ENCODE measurements at places on chromosomes 2 and 18.

DNA sequence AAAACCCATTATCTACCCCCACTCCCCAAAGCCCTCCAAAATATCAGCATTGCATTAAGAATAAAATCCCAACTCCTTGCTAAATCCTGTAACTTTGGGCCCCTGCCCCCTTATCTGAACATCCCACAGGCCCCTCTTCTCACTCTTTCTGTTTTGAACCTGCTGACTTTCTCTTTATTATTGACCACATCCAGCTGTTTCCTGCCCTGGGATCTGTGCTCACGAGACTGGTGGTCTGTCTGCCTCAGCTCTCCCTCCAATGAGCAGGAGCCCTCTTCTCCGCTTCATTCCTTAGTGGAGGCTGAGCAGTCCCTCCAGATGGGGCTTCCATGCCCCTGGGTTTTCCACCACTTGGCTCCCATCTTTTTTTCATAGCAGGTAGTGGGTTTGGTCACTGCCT is 116.9 kb downstream of the ACKR3 start:
- no peak for DNase-seq

GRCh38 chr18:74899554-74899953 is 301.9 kb downstream of the ZNF407 start:
- no peak for DNase-seq

DNA sequence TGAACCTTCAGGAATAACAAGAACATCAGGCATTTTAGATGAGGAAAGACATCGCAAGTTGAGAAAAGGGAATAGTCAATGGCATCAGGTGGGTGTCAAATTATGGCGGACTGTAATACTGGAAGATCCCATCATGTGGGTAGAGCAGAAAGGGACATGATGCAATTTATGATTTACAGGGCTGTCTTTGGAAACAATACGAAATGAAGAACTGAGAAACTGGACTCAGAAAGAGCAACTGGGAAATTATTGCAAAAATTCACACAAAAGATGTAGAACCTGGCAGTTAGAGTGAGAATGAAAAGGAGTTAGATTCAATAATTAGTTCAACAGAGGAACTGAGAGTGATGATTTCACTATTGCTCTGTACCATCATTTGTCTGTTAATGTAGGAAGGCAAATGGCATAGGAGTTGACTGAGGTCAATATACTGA is 1635.0 kb upstream of the ACVR2A start:
- no peak for DNase-seq

DNA sequence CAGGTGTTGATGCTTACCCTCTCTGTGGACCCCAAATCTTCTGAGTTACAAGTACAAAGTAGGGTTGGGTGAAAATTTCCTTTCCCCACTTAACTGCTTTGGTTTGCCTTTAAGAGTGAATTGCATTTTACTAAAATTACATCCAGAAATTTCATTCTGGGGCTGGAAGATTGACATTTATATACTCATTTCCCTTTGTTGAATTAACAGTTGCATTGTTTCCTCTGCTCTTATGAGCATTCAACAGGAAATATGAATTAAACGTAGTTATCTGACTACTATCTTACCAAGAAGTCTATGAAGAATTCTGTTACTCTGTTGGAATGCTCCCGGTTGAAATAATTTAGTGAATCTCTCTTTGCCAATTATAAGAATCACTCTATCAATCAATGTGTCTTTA is 1231.1 kb upstream of the NXPH2 start:
- no peak for DNase-seq

- no peak for DNase-seq
These were observed 35.5 kb upstream of the YWHAQ start for GRCh38 chr2:9666306-9666705.

DNA sequence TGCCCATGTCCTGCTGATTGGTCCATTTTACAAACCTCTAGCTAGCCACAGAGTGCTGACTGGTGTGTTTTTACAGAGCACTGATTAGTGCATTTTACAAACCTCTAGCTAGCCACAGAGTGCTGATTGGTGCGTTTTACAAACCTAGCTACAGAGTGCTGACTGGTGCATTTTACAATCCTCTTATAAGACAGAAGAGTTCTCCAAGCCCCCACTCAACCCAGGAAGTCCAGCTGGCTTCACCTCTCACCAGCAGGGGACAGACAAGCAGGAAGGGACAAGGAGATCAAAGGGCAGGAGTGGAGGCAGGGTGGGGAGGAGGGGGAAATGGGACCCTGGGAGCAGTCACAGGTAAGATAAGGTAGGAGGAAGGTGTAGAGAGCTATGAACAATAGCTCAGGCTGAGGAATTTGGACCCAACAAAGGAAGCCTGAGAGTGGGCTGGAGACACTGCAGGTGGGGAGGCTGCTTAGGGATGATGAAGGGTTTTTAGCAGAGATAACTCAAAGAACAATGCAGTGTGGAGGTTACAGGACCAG is 37.1 kb downstream of the SH2D6 start:
- DNase-seq = no peak

DNA sequence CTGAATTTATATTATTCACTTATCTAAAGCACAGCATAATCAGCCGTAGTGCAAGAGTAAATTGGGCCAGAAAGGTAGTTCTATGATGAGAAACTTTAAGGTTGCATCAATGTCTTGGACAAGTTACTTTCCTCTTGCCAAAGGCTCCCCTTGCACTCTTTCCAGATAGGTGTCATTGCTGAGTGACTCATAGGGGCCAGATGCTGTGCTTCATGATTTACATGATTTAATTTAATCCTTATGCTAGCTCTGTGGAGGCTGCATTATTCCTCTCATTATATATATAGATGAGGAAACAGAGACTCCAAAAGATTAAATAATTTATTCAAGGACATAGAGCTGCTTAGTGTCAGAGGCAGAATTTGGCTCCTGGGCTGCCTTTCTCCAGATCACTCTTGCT is 5.0 kb downstream of the CFAP221 start:
- DNase-seq = no peak

GRCh38 chr18:77911971-77912605 is 662.4 kb downstream of the GALR1 start:
- no peak for DNase-seq

DNA sequence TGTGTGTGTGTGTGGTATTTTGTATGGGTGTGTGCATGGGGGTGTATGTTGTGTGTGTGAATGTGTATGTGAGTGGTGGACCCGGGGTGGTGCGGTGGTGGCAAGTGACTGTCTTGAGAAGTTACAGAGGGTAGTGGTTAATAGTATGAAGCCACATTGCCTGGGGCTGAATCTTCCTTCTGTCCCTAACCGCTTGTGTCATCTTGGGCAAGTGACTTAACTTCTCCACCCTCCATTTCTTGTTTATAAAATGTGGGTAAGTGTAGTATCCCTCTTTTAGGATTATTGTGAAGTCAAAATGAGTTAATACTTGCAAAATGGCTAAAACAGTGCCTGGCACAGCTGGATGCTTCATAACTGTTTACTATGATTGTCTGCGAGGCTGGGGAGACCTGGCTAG is 63.5 kb downstream of the MYCN start:
- no peak for DNase-seq

DNA sequence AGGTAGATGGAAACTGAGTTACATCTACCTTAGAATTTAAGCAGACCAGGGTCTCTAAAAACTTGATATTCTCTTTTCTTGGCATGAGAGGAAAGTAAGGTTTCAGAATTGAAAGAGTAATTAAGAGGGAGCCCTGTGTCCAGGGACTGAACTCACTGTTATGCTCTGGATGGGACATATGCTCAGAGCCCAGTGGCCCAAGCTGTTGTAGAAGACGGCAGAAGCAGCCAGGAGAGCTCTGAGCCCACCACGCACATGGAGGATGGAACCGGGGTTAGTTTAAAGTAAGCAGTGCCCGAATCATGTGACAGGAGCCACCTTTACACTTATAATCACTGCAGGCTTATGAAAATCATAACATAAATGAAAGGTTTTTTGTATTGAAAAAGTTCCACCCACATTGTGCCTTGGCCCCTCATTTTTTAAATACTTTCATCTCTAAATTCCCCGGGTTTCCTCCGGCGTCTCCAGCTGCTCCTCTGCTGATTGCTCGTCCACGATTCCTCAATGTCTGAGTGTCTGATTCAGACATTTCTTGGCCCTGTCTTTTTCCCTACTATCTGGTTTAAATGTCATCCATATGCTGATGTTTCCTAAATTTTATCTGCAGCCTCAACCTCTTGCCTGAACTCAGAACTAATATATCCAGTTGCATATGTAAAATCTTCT is 36.1 kb upstream of the SPTBN1 start:
- no peak for DNase-seq

DNA sequence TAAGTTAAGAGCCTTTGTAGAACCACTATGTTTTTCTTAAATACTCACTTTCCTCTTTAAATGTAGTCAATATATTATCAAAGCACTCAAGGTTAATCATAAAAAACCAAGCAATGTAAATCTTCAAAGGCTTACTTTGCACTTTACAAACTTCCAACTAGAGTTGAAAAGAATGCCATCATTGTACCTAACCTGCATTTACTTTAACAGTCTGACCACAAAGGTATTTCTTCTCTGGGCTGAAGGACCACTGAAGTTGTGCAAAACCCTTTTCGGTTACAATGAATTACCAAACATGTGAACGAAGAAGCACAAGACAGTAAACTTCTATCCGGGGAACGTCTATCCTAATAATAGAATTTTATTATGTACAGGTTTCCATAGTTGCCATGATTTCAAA is 3.0 kb downstream of the HNRNPLL start:
- no peak for DNase-seq

- DNase-seq = no peak
These were observed 2.3 kb downstream of the DCAF17 start for GRCh38 chr2:171436307-171436706.

DNA sequence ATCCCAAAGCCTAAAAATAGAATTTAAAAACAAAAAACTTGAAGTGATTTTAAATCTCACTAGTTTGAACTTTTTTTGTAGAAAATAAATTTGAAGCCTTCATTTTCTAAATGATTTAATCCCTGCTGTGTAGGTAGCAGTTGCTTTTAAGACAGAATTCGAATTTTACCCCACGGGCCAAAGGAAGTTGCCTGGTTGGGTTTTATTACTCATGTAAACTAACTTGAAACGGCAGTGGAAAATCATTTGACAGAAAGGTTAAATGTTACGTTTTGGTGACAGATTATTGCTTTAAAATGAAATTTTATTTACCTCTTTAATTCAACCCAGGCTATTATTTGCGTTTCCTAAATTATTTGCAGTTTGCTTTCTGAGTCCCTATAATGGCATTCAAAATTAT is 2.0 kb downstream of the MAPRE2 start:
- DNase-seq = no peak

- DNase-seq = no peak
These were observed 160.1 kb upstream of the HNRNPA3 start for GRCh38 chr2:177052471-177052870.

DNA sequence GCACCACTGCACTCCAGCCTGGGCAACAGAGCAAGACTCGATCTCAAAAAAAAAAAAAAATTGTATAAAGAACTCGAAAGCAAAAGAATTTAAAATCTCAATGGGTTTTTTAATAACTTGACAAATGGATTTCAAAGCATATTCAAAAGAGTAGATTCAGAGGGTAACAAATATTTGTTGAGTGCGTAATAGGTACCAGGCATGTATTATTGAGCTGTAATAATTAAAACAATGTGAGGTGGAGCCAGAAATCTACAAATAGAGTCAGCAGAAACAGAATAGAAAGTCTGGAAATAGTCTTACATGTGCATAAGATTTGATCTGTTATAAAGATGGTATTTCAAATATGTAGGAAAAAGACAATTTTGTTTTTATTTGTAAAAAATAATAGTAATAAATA is 19.1 kb upstream of the RAB11FIP5 start:
- DNase-seq = no peak

- DNase-seq = no peak
These were observed 26.8 kb downstream of the YES1 start for GRCh38 chr18:785242-785641.

DNA sequence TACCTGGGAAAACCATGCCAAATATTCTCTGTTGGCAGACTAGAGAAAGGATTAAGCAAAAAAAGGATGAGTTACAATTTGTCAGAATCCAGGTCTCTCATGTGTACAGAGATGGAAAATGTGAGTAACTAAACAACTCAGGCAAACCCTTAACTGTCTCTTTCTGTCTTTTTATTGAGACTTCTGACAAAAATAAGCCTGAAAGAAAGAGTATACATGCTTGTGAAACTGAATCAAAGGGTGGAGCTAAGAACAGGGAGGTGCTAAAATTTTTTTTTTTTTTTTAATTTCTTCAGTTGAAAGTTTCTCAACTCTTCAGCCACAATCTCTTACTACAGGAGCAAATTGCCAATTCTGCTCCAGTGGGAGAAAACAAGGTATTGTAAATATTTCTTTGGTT is at the start of gene SERPINB10:
SERPINB10 (plus strand) TSS at position 295 of the 400 bp plus-strand sequence. CDS start 7,553 bp downstream, outside the sequence.
- DNase-seq = no peak

DNA sequence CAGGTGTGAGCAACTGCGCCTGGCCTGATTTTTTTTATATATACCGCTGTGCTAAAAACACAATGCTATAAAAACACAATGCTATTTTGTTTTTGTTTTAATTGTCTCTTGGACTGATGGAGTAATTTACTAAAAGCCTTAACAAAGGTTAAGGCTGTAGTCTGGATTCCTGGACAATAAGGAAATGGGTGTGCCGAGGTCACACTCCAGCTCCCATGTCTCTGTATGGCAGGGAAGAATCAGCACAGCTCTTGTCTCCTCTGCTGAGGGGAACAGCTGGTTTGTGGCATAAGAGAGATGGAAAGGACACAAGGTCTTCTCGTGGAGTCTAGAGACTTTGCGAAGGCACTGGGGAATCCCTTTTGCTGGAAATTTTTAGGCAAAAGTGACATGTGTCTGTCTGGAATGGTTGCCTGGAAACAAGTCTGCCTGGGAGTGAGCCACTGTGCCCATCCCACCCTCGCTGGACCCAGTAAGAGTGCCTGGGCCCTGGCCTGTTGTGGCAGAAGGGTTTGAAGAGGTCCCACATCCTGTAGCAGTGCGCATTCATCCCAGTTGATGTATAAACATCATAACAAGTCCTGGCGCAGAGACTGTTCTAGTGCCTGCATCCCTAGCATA is 73.1 kb downstream of the MAPK4 start:
- no peak for DNase-seq

DNA sequence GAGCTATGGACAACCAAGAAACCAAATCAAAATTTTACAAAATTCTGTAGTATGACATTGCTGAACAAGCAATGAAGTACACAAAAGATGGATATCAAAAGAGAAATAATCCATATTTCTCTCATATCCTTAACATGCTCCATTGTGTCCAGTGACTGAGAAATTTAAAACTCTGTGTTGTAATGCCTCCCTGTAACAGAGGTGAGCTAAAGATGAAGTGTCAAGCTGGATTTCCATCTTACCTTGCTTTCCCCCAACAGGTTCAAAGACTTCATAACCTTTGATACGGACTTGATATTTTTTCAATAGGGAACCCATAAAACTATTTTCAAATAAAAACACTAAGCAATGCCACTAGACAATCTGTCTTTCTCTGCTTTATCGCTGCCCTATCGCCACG is 95.7 kb upstream of the SERTAD2 start:
- DNase-seq = no peak

DNA sequence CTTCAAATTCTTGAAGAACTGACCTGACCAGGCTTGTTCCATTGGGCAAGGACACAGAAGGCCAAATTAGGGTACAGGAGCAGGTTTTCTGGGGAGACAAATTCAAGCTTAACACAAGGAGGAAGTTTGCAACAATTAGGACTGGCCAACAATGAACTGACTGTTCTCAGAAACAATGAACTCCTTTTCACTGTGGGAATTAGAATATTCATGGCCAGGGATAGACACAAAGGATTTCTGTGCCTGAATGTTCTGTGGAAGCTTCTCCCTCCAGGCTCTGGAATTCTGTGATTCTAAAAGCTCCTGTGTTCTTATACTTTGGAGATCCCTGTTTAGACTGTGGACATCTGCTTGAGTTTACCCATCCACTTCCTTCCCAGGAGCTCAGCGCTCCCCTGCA is 15.2 kb downstream of the SMYD1 start:
- no peak for DNase-seq

Measured in activated naive CD4-positive, alpha-beta T cell treated with Interleukin-2 at 50 U/mL for 16 hours (primary cell).